M059J (cell line): ENCODE measurements at places on chromosomes 11 and 22.

- no peak for DNase-seq
These were observed 2.0 kb downstream of the CD248 start for GRCh38 chr11:66314561-66315497.

GRCh38 chr11:13373216-13373615, 89.8 kb downstream of the BTBD10 start:
- DNase-seq: no peak

- DNase-seq: no peak
These were observed 219.6 kb upstream of the SESN3 start for GRCh38 chr11:95450547-95451123.

DNA sequence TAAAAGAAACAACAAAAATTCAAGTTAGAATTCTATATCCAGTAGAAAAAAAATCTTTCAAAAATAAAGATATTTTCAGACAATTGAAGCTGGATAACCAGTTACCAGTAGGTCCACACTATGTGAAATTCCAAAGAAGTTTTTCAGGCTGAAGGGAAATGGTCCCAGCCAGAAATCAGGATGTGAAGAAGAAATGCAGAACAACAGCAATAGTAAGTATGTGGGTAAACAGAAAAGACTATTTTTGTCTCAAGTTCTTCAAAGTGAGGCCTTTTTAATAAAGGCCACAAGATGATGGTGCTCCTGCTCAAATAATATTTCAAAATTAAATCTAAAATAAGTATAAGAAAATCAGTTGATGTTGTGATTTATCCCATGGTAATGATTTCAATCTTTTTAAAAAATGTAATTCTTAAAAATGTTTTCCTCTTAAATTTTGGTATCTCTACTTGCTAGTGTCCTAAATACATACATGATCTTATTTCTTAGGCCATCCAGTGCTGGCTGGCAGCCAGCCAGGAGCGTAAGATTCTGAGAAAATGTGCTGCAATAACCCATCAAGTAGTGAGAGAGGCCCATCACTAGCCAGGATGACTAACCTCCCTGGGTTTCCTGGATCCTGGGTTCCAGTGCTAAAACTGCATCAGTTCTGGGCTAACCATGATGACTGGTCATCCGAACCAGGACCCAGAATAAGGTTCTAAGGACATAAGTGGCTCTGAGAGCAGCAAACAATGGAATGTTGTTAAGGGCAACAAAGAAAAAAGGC, 15.6 kb upstream of the UCP3 start:
- peak; percentile 77 for DNase-seq

- peak; percentile 53 for DNase-seq
These were observed 65.1 kb upstream of the LRRC55 start for GRCh38 chr11:57116654-57117053.

DNA sequence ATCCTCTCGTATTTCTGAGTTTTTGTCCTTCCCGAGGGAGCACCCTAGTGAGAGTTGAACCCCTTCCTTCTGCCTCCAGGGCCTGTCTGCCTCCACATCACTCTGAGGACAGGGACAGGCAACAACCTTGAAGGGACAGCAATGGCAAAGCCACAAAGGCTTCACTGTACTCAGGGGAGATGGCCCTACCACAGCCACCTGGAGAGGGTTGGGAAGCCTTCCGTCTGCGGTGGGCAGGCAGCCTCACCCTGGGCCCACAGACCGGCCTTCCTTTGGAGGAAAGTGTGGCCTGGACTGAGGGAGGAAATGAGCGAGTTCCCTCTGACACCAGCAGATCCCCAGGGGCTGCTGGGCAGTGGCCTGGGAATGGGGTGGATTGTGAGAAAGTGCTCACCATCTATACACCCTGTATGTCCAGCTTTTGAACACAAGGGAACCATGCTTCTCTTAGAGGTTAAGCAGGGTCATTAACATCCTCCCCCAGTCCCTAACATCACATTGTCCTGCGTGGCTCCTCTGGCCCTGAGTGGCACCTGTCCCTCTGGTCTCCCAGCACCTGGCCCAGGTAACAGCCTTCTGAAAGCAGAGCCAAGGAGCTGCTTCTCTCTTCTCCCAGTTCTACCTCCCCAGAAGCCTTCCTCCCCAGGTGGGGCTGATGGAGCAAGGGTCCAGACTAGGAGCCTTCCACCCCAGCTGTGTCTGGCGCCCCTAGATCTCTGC, 6.8 kb downstream of the SLC35C1 start:
- DNase-seq: no peak

DNA sequence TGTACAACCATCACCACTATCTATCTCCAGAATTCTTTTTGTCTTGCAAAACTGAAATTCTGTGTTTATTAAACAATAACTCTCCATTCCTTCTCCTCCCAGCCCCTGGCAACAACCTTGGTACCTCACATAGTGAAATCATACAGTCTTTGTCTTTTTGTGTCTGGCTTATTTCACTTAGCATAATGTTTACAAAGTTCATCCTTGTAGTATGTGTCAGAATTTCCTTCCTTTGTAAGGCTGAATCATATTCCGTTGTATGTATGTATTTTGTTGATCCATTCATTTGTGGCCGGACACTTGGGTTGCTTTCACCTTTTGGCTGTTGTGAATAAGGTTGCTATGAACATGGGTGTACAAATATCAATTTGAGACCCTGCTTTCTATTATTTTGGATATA, 243.7 kb upstream of the TBCEL start:
- no peak for DNase-seq
